ENCODE measurements at places on chromosomes 2 and 18. TPM values are rescaled to one million over a fixed set of nuclear protein-coding genes. Genes with fewer than 3 reads are reported as not detected.

SPP2 gene
- total RNA-seq: not detected

TPGS2 gene
- 247 TPM for total RNA-seq

SLC11A1 gene
- total RNA-seq: 15.1 TPM

IL36G gene
- not detected for total RNA-seq

- no peaks in the 10 kb centered on the region for H3K36me3 ChIP-seq
- H3K27ac ChIP-seq: no peak overlapping the region
- no peak overlapping the region for H3K4me3 ChIP-seq
- no peaks in the 10 kb centered on the region for H3K27me3 ChIP-seq
These were observed 2.5 kb downstream of the KCNJ13 start for GRCh38 chr2:232773815-232774214.

- H3K36me3 ChIP-seq: no peaks in the 10 kb centered on the region
- DNase-seq: no peak
- no peak overlapping the region for H3K27ac ChIP-seq
- H3K27me3 ChIP-seq: no peaks in the 10 kb centered on the region
These were observed 198.9 kb downstream of the NYAP2 start for GRCh38 chr2:225598426-225598825.

DNA sequence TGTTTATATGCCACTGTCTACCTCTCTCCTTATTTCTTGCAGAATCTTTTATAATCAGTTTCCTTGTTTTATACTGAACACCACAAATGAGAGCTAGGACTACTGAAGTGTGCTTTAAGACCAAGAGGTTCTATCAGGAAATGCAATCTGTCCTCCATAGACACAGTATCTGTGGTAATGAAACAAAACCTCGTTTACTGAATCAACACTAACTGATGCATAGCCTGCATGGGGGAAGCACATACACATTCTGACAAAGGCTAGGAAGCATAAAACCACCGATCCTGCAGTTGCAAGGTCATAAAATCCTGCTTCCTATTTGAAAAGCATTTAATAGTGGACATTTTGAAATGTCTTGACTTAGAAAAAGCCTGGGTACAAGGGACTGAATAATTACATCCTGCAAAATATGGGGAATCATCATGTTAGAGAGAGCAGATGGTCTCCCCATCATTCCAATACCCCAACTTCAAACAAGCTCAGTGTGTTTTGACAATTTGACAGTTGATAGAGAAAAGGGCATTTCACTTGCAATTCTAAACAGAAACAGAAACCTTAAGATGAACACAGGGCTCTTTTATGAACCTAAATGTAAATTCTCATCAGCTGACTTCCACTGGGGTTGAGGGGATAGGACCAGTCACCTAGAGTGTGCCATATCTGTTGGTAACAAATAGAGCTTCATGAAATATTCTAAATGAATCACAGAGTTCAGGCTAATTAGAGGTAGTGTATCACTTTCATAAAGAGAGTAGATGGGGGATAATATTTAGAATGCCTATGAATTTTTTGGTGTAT, 1845.6 kb upstream of the PIK3C3 start:
- H3K4me1 ChIP-seq: no peaks in the 10 kb centered on the region
- H3K27ac ChIP-seq: no peak overlapping the region
- H3K4me3 ChIP-seq: no peak overlapping the region
- H3K27me3 ChIP-seq: no peaks in the 10 kb centered on the region

- H3K4me3 ChIP-seq: no peak overlapping the region
- no peak for DNase-seq
- no peaks in the 10 kb centered on the region for H3K4me1 ChIP-seq
- no peaks in the 10 kb centered on the region for H3K36me3 ChIP-seq
These were observed 30.6 kb upstream of the RND3 start for GRCh38 chr2:150517951-150518680.

- no peak for DNase-seq
- no peaks in the 10 kb centered on the region for H3K36me3 ChIP-seq
- no peak overlapping the region for H3K27ac ChIP-seq
- no peak overlapping the region for H3K4me3 ChIP-seq
- H3K27me3 ChIP-seq: no peaks in the 10 kb centered on the region
These were observed 926.9 kb downstream of the DCC start for GRCh38 chr18:53266850-53267249.

DNA sequence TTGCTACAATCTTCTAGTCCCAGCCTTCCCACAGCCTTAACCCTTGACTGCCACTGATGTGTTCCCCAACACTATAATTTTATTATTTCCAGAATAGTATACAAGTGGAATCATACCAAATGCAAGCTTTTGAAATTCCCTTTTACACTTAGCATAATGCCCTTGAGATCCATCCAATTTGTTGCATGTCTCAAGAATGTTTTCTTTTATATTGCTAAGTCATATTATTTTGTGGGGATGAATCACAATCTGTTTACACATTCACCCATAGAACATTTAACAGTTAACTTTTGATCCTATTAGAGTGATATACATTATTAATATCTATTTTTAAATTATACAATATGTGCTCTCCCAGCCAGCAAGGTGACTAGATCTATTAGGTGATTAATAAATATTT, 74.3 kb upstream of the KYNU start:
- no peaks in the 10 kb centered on the region for H3K27me3 ChIP-seq
- no peaks in the 10 kb centered on the region for H3K36me3 ChIP-seq

DNA sequence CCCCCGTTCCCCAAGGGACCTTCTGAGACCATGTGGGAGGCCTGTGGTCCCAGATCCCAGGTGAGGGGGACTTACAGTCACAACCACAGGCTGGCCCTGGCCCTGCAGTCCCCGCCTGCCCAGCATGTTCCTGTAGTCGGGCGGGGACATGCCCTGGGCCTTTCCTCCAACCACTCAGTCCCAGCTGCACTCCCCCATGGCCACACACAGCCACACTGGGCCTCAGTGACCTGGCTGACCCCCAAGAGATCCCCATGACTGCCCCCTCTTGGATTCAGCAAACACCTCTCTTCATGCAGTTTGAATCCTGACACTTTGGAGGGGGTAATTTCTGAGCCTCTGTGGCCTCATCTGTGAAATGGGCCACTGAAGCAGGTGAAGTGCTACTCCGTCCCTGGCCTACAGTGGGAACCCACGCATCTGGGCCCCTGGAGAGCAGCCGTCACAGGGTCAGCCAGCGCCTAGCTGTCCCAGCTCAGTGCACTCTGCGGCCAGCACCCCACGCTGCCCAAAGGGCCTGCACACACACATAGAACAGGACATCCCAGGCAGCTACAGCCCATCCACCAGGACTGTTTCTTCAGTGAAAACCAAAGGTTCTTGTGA, 12.7 kb upstream of the ARHGEF4 start:
- no peak for DNase-seq
- H3K27ac ChIP-seq: no peak overlapping the region
- H3K4me1 ChIP-seq: no peaks in the 10 kb centered on the region
- no peak overlapping the region for H3K4me3 ChIP-seq
- no peaks in the 10 kb centered on the region for H3K36me3 ChIP-seq
- H3K27me3 ChIP-seq: no peaks in the 10 kb centered on the region

DNA sequence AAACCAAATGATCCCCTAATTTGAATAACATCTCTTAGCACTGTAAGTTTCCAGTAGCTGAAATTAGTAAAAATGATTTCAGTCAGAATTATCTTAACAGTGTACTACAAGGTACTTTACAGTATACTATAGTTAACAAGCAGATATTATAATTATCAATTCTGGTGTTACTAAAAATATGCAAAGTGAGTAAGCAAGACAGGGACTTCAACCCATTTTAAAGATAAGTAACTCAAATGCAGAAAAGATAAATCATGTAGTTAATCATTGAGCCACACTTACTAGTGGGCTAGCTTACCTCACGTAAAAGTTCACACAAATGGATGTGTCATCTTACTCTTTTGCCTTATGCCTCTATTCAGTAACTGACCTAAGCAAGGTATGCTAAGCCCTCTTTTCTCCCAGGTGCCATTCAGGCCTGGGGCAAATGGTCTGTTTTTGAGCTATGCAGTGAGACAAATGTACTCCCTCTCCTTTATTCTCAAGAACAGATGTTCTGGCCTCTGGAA, 101.0 kb downstream of the NBAS start:
- peaks cover 12% of the 10 kb centered on the region for H3K36me3 ChIP-seq
- H3K4me1 ChIP-seq: no peaks in the 10 kb centered on the region
- no peak for DNase-seq
- no peak overlapping the region for H3K27ac ChIP-seq

DNA sequence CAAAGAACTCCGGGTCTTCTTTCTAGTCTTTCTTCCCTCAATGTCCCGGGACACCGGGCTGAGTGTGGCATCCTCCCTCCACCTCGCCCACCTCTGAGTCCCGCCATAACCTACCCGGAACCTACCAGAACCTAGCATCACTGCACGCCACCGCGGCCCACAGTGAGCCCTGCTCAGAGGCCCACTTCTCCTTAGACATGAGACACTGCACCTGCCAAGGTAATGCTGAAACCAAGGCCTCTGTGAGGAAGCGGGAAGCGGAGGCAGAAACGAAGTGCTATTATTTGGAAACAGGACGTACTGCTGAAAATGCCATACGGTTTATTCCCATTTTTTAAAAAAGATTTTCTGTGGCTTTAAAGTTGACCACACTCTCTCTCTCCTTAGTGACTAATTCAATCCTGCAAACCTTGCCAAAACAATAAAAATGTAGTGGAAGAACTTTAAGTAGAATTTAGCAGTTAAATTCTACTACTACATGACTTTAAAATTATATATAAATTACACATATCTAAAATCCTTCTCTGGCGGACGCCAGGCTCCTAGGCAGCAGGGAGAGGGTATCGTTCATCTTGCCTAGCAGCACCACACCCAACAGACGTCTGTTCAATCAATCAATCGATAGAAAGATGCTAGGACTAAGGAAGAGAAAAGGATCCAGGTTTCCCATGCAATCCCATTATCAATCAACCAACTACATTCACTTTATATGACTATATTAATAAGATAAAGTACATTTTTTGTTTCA, 82.0 kb downstream of the ZNF516 start:
- peaks cover 74% of the 10 kb centered on the region for H3K4me1 ChIP-seq
- H3K4me3 ChIP-seq: no peak overlapping the region
- H3K27me3 ChIP-seq: no peaks in the 10 kb centered on the region
- no peak for DNase-seq
- H3K36me3 ChIP-seq: no peaks in the 10 kb centered on the region

DNA sequence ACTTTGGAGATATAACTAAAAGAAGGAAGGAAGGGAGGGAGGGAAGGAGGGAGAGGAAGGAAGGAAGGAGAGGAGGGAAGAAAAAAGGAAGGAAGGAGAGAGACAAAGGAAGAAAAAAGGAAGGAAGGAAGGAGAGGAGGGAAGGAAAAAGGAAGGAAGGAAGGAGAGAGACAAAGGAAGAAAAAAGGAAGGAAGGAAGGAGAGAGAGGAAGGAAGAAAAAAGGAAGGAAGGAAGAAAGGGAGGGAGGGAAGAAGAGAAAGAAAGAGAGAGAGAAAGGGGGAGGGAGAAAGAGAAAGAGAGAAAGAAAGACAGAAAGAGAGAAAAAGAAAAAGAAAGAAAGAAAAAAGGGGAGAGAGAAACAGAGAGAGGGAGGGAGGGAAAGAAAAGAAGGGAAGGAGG, 147.4 kb downstream of the MYT1L start:
- no peaks in the 10 kb centered on the region for H3K27me3 ChIP-seq
- no peaks in the 10 kb centered on the region for H3K4me1 ChIP-seq
- DNase-seq: no peak
- no peak overlapping the region for H3K27ac ChIP-seq
- no peaks in the 10 kb centered on the region for H3K36me3 ChIP-seq
- H3K4me3 ChIP-seq: no peak overlapping the region

- no peak overlapping the region for H3K4me3 ChIP-seq
- H3K27ac ChIP-seq: no peak overlapping the region
- H3K27me3 ChIP-seq: no peaks in the 10 kb centered on the region
- H3K4me1 ChIP-seq: peaks cover 5% of the 10 kb centered on the region
- H3K36me3 ChIP-seq: no peaks in the 10 kb centered on the region
These were observed 17.1 kb downstream of the ANKRD44 start for GRCh38 chr2:197293252-197294007.

GRCh38 chr2:109356324-109357035, 227.5 kb downstream of the SH3RF3 start:
- no peaks in the 10 kb centered on the region for H3K27me3 ChIP-seq
- H3K36me3 ChIP-seq: no peaks in the 10 kb centered on the region
- no peak overlapping the region for H3K27ac ChIP-seq
- DNase-seq: no peak
- peaks cover 3% of the 10 kb centered on the region for H3K4me1 ChIP-seq

DNA sequence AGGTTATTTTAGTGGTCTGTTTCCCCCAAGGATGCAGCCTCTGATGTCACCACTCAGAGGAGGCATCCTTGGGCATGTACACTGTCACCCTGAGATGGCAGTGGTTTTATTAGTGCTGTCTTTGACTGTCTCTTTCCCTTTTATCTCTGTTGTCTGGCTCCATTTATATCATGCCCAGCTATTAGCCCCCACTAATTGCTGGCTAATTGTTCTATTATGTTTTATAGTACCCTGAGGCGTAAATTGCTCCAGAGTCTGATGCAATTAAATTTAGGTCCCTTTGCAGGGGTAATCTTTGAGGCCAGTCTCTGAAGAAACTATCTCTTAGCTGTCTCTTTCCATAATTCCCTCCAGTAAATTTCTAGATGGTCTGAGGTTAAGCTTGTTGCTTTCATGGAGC, 301.0 kb upstream of the KLHL29 start:
- H3K36me3 ChIP-seq: no peaks in the 10 kb centered on the region
- H3K27ac ChIP-seq: no peak overlapping the region
- no peak for DNase-seq
- H3K27me3 ChIP-seq: no peaks in the 10 kb centered on the region
- H3K4me1 ChIP-seq: no peaks in the 10 kb centered on the region

- no peaks in the 10 kb centered on the region for H3K4me1 ChIP-seq
- H3K36me3 ChIP-seq: no peaks in the 10 kb centered on the region
- H3K4me3 ChIP-seq: no peak overlapping the region
- DNase-seq: no peak
These were observed 1.2 kb downstream of the NEU2 start for GRCh38 chr2:233033672-233034071.

GRCh38 chr18:50791599-50792438, 28.0 kb downstream of the MRO start:
- H3K36me3 ChIP-seq: no peaks in the 10 kb centered on the region
- DNase-seq: no peak
- no peak overlapping the region for H3K4me3 ChIP-seq
- H3K4me1 ChIP-seq: no peaks in the 10 kb centered on the region

GRCh38 chr2:193867454-193867853, 1672.7 kb upstream of the TMEFF2 start:
- H3K4me3 ChIP-seq: no peak overlapping the region
- no peak for DNase-seq
- no peaks in the 10 kb centered on the region for H3K27me3 ChIP-seq

GRCh38 chr2:71791061-71791450, 337.7 kb downstream of the DYSF start:
- no peaks in the 10 kb centered on the region for H3K36me3 ChIP-seq
- H3K27me3 ChIP-seq: no peaks in the 10 kb centered on the region
- no peaks in the 10 kb centered on the region for H3K4me1 ChIP-seq

- no peak for DNase-seq
- H3K36me3 ChIP-seq: no peaks in the 10 kb centered on the region
- H3K4me1 ChIP-seq: peaks cover 9% of the 10 kb centered on the region
- no peaks in the 10 kb centered on the region for H3K27me3 ChIP-seq
These were observed 28.5 kb downstream of the INPP4A start for GRCh38 chr2:98472961-98473746.
